ENCODE measurements at places on chromosomes 16 and 17. TPM values are rescaled to one million over a fixed set of nuclear protein-coding genes. Genes with fewer than 3 reads are reported as not detected.

NXPH3 gene
- 0.50 TPM for total RNA-seq

HYDIN gene
- 0.61 TPM for total RNA-seq

CUEDC1 gene
- total RNA-seq: 66.2 TPM

PRAC2 gene
- total RNA-seq: not detected

BCO1 gene
- 1.1 TPM for total RNA-seq

CCL2 gene
- total RNA-seq: 17.7 TPM

MYO1D gene
- total RNA-seq: 2.6 TPM

ANKRD40CL gene
- total RNA-seq: not detected

SPAG5 gene
- 83.0 TPM for total RNA-seq

DLG4 gene
- 6.7 TPM for total RNA-seq

BCL6B gene
- not detected for total RNA-seq

SMARCE1 gene
- total RNA-seq: 100 TPM
